ENCODE measurements at places on chromosomes 12 and 14.

- DNase-seq = no peak
Observed at GRCh38 chr14:42602336-42602845, 995.7 kb downstream of the LRFN5 start.

DNA sequence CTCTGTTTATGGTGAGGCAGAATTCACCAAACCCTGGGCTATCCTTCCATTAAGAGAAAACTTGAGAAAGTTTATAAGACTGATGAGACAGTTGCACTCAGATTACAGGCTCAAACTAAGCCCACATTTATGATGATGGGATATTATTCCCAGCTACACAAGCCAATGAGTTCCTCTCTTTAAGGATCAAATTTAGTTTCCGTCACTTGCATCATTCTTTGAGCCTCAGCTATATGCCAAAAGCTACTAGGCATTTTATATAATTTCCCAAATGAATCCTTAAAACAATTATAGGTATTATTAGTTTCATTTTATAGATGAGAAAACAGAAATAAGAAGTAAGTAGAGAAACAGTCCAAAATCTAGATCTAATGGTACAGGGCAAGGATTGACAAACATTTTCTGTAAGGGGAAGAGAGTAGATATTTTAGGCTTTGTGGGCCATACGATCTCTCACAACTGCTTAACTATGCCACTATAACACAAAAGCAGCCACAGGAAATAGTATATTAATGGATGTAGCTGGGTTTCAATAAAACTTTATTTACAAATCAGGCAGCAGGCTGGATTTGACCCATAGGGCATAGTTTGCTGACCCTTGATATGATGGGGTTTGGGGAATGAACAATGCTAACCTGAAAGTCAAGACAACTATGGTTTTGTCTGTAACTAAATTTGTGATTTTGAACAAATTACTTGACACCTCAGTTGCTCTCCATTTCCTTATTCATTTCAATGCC lies 91.8 kb upstream of the PLXNC1 start:
- DNase-seq = no peak

- DNase-seq = no peak
Observed at GRCh38 chr12:59036347-59036746, 116.0 kb upstream of the LRIG3 start.

DNA sequence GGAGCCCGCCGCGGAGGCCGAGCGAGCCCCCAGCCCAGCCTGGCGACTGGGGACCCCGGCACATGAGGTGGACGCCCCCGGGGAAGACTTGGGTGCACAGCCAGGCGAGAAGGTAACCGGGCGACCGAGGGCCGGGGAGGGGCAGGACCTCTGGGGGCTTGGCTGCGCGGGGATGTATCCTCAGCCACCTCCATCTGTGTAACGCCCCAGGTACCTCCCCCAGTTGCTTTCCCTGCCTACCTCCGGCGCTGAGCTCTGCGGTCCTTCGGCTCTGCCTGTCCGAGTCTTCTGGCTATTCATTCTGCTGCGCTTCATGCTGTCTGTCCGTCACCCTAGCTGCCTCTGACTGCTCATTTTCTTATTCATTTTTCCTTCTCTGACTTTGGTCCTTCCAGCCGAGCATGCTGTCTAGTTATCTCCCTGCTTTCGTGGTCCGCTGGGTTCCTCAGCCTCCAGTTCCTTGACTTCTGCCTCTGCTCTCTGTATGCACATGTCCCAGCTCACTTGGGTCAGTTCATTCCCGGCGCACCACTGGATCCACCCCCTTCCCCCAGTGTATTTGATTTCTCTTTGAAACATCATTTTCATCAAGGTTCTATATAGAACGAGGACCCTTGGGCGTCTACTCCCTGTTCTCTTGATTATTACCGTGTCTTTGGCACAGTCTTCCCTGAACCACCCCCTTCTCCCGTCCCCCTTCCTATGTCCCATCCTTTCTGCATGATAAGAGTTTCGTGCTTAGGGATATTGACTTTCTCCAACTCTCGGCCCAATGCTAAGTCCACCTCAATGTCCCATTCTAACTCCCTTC lies 612 bp downstream of the PHC1 start:
- DNase-seq = peak; percentile 63

DNA sequence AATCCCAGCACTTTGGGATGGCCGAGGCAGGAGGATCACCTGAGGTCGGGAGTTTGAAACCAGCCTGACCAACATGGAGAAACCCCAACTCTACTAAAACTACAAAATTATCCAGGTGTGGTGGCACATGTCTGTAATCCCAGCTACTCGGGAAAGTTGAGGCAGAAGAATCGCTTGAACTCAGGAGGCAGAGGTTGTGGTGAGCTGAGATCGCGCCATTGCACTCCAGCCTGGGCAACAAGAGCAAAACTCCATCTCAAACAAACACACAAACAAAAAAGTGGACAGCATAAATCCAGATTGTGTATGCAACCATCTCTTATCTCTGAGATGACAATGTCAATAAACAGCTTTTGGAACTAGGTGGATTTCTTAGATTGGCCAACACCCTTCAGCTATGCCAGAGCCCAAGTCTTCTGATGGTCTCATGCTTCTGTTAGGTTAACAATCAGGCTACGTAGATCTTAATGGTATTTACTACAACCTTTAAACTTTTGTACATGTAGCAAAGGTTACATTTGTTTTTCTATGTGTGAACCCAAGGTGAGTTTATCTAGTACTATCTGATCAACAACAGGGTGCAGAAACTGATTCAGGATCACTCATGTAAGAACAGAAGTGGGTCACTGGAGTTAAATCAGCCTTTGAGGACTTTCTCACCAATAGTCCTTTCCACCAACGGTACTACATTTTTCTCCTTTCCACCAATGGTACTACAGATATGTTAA lies 73.7 kb downstream of the DUSP16 start:
- no peak for DNase-seq

- DNase-seq = no peak
Observed at GRCh38 chr14:65210822-65211182, 108.5 kb upstream of the MAX start.

GRCh38 chr12:52082026-52082668 lies 2.6 kb downstream of the SMIM41 start:
- peak; percentile 67 for DNase-seq

Measured in left ventricle myocardium superior (tissue), 1 donor.